ENCODE measurements at places on chromosomes 1 and 21.

DNA sequence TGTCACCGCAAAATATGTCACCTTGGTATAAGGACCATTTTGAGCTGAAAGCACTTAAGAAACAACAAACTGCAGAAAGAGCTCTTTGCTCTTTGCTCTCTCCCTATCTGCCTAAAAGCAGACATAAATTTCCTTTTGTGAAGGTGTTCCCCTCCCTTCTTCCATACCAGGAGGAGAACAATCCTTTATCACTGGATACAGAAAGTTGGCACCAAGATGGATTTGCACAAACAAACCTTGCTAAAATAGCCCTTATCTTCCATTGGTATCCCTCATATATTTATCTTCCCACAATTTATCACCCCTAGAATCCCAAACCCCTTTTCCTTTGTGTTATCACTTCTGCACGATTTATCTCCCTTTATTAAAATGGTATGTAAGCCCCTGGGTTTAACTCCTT lies 51.4 kb downstream of the DPYD start:
- no peak for DNase-seq

DNA sequence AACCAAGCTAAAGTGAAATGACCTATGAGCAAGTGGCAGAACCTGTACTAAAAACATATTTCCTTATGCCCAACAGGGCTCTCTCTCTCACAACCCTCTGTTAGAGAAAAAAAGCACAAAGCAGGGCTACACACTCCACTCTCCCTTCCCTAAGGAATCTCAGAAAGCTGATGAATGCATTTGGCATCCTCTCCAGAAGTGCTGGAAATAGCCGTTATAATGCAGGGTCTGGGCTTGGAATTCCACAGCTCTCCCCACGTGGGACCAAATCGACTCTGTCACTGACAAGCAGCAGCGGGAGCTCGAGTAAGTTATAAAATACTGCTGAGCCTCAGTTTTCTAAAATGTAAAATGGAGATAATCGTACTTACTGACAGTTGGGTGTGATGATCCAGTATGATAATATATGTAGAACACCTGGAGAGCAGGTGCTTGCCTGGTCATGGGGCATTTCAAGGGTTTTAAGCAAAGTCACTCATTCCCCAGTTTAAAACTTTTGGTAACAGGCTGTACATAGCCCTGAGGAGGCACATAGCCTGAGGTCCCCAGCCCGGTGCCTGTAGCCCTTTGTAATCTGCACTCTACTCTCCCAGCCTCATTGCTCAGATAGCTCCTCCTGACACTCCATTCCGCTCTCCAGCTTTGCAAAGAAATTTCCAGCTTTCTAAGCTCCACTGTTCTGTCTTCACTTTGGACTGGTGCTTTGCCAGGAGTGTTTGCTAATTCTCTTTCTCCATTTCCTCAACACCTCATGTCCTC lies 175.6 kb upstream of the DAB1 start:
- DNase-seq: peak; percentile 16

DNA sequence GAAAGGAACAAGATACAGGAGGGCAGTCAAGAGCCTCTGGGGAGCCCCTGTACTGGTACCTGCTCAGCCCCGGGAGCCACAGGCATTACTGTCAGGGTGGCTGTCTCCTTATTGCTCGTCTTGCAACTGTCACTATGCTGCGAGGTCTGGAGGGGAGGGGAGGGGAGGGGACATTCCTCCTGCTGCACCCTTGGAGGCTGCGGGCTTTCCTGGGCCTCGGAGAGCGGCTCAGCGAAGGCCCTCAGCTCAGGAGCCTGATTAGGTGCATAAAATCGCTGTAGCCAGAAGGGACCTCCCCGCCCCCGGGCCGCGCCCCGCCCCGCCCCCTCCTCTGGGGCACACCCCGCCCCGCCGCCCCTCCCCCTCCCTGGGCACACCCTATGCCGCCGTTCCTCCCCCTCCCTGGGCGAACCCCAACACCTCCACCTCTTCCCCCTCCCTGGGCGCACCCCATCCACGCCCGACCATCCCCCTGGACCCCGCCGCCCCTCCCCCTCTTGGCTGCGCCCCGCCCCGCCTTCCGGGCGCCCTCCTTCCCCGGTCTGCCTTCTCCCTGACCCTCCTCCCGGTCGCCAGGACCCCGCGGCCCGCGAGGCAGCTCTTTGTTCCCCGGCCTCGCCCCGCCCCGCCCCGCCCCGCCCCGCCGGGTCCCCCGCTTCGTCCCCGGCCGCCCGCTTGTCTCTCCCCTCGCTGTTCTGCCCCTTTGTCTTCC lies 35.5 kb downstream of the CACHD1 start:
- DNase-seq: peak; percentile 77

GRCh38 chr1:159790237-159790917 lies 9.6 kb downstream of the DUSP23 start:
- DNase-seq: peak; percentile 24

DNA sequence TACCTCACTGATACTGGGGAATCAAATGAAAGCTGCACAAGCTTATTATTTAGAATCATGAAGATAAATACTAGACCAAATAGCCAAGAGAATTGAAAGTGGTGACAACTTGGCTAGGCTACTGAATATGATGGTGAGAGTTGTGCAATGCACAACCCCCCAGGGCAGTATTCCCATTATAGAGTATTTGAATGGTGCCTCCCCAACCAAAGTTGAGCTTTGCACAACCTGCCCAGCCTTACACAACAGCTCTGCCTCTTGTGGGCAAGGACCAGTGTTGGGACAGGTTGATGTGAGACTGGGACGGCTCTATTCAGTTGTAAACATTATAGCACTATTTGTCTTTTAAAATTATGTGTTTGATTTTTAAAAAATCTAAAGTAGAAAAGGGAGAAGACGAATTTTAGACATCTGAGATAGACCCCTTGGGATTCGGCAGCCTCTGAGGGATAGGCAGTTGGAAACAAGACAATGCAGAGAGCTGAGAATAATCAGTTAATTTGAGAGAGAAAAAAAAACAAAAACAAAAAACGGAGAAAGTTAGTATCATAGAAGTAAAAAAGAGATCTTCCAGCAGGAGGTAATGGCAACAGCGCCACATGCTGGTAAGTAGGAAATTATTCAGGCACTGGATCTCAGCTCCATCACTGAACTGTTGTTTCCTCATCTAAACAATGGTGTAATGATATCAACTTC lies 91.0 kb upstream of the KCNA3 start:
- DNase-seq: no peak

- DNase-seq: no peak
These were observed 867.4 kb downstream of the KCNT2 start for GRCh38 chr1:195740862-195741261.

DNA sequence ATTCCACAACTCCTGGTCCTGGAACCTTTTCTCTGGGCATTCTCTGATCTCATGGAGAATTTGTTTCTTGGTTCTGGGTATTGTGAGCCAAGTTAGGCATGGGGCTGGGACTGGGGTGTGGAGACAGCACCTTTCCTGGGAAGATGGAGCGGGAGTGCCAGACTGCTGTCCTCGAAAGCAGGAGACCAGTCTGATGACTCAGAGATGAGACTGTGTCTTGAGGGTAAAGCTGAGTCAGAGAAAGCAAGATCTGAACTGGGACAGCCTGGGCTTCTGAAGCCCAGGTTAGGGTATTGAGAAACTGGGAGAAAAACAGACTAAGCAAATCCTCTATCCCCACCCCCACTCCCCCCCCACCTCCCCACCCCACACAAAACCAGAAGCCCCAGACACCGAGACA lies 2.2 kb upstream of the KANK4 start:
- DNase-seq: no peak

DNA sequence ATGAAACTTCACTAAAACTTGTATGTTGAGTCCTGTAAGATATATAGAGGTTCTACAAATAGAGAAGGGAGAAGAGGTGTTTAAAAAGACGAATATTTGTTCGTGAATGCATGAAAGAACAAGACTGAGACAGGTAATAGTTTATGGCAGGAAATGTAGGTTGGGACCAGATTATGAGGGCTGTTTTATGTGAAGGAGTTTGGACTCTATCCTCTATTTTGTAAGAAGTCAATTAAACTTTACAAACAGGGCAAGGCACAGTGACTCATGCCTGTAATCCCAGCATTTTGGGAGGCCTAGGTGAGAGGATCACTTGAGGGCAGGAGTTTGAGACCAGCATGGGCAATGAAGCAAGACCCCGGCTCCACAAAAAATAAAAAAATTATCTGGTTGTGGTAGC lies 5.7 kb downstream of the SLC35A3 start:
- DNase-seq: no peak

DNA sequence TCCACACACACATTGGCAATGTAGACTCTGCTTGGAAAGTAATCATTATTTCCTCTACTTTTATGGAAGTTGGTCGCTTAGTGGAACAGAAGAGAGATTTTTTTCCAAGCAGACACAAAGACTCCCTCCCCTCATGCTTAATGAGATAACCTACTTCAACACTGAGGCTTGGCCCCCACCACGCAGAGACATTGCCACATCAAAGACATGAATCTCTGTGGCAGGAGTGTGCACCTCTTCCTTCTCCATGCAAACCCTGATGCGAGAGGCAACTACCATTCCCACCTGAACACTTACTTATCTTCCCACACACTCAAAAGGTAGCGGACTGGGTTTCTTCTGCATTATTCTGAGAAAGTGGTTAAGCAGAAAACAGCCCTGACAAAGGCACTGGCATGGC lies 37.3 kb upstream of the LPAR3 start:
- DNase-seq: no peak

DNA sequence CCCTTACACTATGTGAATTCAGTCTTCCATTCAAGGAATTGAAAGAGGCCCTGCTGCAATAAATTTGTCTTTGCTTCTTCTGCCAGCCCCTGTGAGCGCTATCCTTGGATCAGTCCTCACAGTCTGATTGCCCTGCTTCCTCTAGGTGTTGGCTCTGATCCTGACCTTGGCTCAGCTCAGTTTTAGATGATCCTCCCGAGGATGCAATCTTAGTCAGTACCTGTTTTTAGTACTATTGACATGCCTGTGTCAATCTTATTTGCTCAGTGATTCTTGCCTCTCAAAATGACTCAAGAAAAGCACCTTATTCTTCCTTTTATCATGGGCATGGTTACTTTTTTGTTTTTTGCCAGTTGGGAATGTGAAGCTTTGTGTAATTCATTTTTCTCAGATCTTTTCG lies 101.4 kb upstream of the KCNK1 start:
- DNase-seq: no peak

- no peak for DNase-seq
These were observed 29.8 kb downstream of the UCK2 start for GRCh38 chr1:165857046-165857801.

GRCh38 chr1:34013958-34014737 lies 150.3 kb downstream of the HMGB4 start:
- DNase-seq: peak; percentile 81

DNA sequence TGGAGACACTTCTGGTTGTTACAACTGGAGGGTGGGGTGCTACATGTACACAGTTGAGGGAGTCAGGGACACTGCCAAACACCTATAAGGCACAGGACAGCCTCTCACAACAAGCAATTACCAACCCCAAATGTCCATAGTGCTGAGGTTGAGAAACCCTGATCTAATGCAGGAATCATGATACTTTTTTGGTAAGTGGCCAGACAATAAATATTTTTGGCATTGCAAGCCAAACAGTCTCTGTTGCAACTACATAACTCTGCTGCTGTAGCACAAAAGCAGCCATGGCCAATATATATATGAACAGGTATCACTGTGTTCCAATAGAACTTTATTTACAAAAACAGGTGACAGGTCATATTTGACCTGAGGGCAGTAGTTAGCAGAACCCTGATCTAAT lies 177.5 kb downstream of the ASTN1 start:
- DNase-seq: no peak

GRCh38 chr1:229230893-229231753 lies 39.8 kb upstream of the RAB4A start:
- peak; percentile 50 for DNase-seq

DNA sequence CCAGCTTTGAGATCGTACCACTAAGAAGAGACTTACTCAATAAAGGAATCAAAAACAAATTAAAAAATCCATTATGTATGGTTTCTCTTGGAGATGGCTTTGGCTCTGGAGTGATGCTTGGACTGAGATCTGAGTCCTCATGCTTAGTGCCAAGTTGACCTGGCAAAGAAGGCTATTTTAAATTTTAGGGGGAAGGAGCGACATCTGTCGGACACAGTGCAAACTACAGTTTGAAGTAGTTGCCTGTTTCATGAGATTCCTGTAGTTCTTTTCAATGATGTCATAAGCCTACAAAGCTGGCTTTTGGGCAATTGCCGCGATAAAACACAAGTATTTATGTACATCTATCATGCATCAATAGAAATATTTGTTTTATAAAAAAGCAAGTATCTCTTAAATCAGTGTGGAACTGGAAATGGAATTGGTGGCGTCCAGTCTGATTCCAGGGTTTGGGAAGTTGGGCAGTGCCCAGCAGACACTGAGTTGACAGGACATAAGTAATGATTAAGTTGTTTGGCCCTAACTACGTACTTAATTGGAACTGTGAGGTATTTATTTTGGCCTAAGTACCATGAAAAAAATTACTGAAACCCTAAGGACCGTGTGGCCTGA lies 50.0 kb downstream of the TBCE start:
- peak; percentile 69 for DNase-seq

- no peak for DNase-seq
These were observed 55.6 kb downstream of the UCK2 start for GRCh38 chr1:165883056-165883455.

DNA sequence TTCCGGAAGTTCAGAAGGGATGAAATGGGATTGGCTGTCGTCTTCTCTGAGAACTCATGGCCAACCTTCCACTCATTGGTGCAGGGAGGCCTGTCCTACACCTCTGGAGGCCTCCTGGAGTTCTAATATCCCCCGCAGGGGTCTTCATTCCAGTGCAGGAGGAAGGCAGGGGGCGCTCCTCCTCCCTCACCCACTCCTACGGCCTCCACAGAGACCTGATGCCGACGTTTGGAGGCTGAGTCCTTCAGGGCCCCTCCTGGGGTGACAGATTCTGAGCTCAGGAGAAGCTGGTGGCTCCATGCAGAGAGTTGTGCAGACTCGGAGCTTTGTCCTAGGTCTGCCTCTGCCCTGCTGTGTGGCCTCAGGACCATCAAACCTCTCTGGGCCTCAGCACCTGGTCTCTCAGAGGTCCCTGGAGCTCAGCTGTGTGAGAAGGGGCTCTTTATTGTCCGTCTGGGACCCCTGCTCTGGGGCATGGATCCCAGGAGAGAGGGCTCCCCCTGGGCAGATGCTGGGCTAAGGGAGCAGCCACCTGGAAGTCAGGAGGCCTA lies 102.3 kb upstream of the WNT4 start:
- DNase-seq: no peak

DNA sequence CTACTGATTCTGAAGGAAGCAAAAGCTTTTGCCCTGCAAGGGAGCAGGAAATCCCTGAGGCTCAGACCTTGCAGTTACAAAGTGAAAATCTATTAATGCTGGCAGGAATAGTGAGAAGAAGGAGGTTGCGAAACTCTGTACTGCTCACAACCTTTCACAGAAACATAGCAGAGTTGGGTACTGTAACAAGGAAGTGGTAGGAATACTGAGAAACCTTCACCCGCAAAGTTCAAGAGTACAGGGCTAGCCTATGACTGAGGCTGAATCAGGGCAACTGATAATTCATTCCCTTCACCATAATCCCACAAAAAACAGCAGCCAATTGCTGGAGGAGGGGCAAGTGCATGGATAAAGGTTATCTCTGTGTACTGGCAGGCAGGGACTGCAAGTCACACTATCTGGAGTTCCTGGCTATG lies 23.9 kb upstream of the KCTD3 start:
- DNase-seq: no peak

GRCh38 chr21:34536820-34537219 lies 24.8 kb upstream of the KCNE1 start:
- DNase-seq: no peak

- no peak for DNase-seq
These were observed 73.7 kb downstream of the KCNK2 start for GRCh38 chr1:215156232-215156631.

GRCh38 chr1:48671578-48671977 lies 105.1 kb downstream of the BEND5 start:
- DNase-seq: no peak

GRCh38 chr1:184624051-184624450 lies 130.6 kb downstream of the EDEM3 start:
- no peak for DNase-seq

All from WTC11 (cell line).